ENCODE measurements at places on chromosomes 6 and 20. TPM values are rescaled to one million over a fixed set of nuclear protein-coding genes. Genes with fewer than 3 reads are reported as not detected.

Gene RIMS4
- not detected for total RNA-seq

Gene FILIP1
- total RNA-seq = under 0.01 TPM

Gene BFSP1
- total RNA-seq = 2.1 TPM

Gene MEP1A
- 0.07 TPM for total RNA-seq

Gene UQCC2
- 21.6 TPM for total RNA-seq

Measured in nasal cavity respiratory epithelium epithelial cell of viscerocranial mucosa (primary cell).